ENCODE measurements at places on chromosomes 1 and 21. TPM values are rescaled to one million over a fixed set of nuclear protein-coding genes. Genes with fewer than 3 reads are reported as not detected.

DNA sequence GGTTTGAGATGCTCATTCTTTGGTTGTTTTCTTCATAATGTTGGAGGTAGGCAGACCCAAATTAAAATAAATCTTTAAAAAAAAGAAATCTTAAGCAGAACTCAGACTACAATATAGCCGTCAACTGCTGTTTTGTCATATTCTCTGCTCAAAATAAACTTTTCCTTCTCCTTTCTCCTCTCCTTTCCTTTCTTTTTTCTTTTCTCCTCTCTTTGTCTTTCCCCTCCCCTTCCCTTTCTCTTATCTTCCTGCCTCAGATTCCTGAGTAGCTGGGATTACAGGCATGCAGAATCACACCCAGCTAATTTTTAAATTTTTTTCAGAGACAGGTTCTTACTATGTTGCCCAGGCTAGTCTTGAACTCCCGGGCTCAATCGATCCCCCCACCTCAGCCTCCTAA is 24.8 kb upstream of the MTF1 start:
- DNase-seq = no peak

SWT1 gene
- total RNA-seq = 61.3 TPM

GRCh38 chr1:183543619-183544204 is 46.5 kb downstream of the NCF2 start:
- no peak for DNase-seq

AMY2A gene
- not detected for total RNA-seq

DNA sequence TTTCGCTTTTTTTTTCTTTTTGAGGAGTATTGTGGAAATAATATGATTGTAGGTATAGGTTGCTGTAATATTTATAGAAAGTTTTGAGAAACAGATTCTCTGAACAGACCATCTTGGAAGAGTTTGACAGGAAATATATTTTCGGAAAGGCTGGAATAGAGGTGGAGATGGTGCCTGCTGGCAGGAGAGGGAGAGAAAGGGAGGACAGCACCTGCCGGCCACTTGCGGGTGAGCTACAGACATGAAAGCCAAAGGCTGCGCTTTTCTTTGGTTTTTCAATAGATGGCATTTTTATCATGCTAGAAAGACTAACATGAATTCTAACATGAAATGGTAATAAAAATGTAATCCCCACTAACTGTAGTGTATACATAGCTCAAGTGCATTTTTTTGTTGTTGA is 82.1 kb downstream of the CAMTA1 start:
- DNase-seq = no peak

JAM2 gene
- 22.3 TPM for total RNA-seq

DNA sequence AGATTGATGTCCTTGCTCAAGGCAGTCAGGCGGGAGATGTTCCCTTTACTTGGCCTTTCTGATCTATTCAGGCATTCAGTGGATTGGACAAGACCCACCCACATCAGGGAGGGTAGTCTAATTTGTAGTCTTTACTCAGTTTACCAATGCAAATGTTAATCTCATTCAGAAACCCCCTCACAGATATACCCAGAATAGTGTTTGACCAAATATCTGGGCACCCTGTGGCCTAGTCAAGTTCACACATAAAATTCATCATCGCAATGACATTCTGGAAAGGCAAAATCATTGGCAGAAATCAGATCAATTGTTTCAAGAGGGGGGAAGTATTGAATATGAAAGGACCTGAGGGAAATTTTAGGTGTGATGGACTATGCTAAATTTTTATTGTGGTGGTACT is 12.5 kb upstream of the SFT2D2 start:
- DNase-seq = no peak

- DNase-seq = no peak
These were observed 56.8 kb upstream of the ABCG1 start for GRCh38 chr21:42161956-42162681.

GRCh38 chr21:33691945-33692603 is 49.8 kb downstream of the ITSN1 start:
- DNase-seq = no peak

GRCh38 chr1:206476058-206476457 is 5.8 kb downstream of the IKBKE start:
- no peak for DNase-seq

RNF186 gene
- not detected for total RNA-seq

Data from occipital lobe (tissue), 3 donors.